Stimulated activated CD4-positive, alpha-beta T cell treated with anti-CD3 and anti-CD28 coated beads, Interleukin-2, amount 100 ng/mL, for 48 hours (primary cell): ENCODE measurements at places on chromosomes 6 and 20.

DNA sequence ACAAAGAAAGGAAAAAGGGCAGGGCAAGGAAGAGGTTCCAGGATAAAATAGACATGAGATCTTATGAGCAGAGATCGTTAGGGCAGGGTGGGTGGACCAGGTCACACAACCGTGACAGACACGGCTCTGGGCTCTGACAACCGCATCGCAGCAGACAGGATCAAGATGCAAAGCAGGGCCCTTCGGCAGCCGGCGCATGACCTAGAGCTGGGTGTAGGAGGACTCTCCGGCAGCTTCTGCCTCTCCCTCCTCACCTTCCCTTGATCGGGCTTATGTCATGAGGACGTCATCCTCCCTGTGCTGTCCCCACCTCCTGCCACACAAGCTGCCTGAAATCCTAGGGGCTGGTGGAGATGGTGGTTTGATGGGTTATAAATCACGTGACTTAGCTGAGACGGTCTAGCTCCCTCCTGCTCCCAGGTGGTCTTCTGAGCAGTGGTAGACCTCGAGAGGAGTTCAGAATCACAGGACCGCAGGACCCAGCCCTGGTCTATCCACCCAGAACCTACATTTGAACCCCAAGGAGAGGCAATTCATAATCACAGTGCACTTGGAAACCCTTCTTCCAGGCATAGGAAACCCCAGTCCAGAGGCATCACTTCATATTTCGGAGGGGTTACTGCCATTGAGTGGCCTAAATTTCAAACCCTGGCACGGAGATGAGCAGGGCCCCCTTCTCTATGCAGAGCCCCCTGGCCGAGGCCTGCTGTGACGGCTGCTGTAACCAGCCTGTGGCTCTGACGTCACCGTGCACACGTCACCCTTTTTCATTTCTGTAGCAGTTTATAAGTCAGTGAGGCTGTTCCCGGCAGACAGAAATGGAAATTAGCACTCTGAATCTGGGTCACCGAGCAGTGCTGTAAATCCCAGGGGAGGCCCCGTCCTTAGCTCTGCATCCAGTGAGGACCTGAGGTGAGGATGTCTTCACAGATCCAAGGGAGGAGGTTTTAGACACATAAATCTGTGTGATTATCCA lies 8.7 kb upstream of the CCR6 start:
- DNase-seq: peak; percentile 53

DNA sequence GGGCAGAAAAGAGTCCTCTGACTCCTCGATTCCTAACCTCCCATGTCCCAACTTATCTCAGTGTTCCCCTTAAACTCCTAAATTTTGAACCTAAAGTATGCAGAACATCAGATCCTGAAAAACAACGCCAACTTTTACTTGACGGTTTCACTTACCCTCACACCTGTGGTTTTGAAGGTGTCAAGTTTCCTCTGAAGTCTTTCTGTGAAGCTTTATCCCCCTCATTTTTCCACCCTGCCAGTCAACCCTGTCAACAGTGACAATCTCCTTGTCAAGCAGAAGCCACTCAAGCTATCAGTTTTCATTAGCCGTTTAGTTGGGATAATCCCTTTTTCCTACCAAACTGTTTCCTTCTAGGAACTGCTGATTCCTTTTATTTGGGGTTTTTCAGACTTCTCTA lies 245.4 kb upstream of the PREP start:
- DNase-seq: no peak

DNA sequence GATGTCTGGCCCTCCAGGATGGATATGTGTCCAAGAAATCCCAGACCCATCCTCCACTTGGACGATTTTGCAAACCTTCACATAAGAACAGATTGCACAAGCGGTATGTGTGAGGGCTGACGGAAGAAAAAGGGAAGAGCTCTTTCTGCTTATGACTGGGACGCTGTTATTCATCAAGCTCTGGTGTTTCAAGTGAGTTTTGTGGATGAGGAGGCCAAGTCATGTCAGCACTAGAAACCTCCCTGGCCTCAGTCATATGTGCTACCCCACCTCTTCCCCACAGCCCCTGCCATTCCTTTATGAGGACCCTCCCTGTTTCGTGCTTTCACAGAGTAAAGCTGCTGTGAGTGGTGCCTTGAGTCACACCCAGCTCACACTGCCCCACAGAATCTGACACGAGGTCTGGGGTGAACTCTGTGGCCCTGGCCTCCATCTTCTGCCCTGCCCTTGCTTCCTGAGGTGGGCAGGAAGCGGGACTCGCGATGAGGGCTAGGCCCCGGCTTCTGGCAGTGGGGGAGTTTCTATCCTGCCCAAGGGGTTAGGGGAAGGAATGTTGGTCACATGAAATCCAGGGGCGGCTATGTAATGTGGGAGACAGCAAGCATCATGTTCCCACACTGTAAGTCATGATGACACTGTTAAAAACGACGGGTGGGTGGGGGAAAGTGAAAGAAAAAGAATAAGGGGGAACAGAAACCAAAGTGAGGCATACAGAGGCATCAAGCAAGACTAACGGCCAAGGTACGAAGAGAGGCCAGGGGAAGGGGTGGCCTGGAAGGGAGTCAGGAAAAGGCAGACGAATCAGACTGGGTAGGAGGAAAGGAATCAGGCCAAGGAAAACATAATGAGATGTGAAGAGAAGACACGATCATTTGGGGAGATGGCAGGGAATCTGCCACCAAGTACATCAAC lies 78.1 kb downstream of the PRDM1 start:
- peak; percentile 54 for DNase-seq

- no peak for DNase-seq
Observed at GRCh38 chr20:45951925-45952834, 17.7 kb downstream of the PCIF1 start.

GRCh38 chr6:130409418-130410100 lies 43.7 kb downstream of the TMEM200A start:
- no peak for DNase-seq

DNA sequence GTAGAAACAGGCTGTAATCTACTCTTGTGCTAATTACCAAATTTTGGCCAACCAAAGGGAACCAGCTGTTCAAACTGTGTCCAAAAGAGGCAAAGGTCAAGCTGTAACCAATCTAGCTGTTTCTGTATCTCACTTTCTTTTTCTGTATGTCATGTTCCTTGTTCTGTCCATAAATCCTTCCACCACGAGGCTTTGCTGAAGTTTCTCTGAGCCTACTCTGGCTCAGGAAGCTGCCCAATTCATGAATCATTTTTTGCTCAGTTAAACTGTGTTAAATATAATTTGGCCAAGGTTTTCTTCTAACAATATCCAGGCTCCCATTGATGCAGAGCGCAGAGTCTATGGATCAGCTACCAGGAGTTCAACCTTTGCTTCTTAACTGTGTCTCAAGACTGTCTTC lies 272.8 kb downstream of the TRDN start:
- DNase-seq: no peak

DNA sequence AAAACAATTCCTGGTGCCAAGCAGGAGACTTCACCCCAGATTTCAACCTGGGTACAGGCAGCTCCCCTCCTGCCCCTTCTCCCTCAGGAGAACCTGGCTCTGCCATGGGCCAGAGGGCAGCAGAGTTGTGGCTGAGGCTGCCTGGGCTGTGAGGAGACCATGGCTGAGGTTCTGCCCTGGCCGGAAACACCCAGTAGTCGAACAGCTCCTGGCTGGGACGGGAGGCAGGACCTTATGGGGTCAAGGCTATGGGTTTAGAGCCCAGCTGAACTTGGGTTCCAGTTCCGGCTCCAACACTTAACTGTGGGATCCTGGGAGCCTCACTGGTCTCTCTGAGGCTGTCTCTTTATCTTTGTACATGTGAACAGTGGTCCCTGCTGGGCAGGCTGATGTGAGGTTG lies 8.5 kb downstream of the C6orf132 start:
- DNase-seq: no peak

- DNase-seq: no peak
Observed at GRCh38 chr6:3403238-3404173, 53.3 kb downstream of the SLC22A23 start.

DNA sequence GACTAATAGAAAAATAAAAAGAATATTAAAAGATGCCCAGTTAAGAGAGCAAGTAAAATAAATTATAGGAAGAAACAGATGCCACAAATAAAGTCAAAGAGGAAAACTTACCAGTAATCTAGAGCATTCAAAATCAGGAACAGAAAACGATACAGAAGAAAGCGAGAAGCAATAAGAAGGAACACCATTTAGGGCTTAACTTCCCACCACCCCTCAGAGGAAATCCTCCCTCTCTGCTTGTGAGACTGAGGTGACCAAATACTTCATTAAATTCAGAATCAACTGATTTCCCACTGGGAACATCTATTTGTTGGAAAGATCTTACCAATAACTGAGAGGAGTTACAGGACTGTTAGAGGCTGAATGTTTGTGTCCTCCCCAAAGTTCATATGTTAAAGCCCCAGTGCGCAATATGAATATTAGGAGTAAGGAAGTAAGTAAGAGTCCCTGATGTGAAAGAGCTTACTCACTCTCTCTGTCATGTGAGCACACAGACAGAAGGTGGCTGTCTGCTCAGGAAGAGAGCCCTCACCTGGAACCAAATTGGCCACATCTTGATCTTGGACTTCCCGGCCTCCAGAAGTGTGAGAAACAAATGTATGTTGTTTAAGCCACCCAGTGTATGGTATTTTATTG lies 19.5 kb downstream of the KATNA1 start:
- no peak for DNase-seq

GRCh38 chr6:112443179-112444065 lies 96.3 kb downstream of the RFPL4B start:
- DNase-seq: no peak

- DNase-seq: no peak
Observed at GRCh38 chr6:43703512-43704429, 16.2 kb upstream of the MRPS18A start.

DNA sequence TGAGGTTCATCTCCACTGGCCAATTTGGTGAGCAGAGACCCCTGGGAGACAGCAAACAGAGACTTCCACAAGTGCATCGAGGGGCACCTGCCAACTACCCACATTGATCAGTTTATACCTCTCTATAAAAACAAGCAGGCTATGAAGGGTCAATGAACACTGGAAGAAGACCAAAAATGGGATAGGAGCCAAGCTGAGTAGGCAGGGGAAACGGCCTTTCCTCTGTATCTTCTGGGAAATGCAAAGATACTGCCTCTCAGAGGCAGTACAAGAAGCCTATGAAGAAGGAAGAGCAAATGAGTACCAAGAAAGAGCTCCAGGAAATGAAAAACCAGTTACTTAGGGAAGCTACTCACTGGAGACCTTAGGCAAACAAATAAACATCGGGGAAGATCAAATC lies 247.7 kb downstream of the GMDS start:
- DNase-seq: no peak

- no peak for DNase-seq
Observed at GRCh38 chr6:25022140-25022553, 86.4 kb upstream of the RIPOR2 start.

DNA sequence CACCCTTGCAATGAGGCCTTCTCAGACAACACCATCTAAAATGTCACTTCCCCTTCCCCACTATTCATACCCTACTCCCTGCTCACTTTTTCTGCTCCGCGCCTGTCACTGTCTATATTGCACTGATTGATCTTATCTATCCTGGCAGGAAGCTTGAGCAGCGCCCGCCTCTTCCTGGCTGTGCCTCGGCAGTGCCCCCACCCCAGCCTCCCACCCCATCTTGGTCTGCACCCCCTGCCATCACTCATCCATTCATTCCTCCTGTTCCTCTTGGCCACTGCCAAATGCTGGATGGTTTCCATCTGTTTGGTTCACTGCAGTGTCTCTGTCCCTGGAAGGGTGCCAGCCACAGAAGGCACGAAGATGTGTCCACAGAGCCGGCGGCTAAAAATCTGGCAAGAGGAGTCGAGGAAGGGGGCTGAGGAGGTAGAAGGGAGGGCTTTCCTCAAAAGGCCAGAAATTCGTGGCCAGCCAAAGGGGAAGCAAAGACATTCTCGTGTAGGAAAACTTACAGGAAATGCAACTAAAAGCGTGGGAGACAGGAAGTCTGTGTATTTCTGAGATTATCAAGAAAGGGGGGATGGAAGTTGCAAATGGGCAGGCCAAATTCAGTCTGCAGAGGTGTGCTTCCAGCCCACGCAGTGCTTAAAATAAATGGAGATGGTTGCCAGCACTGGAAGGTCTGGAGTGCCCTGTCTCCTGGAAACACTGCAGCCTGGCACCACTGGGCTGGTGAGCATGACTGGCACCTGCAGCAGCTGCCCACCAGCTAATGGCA lies 27.6 kb downstream of the SYNJ2 start:
- DNase-seq: no peak

DNA sequence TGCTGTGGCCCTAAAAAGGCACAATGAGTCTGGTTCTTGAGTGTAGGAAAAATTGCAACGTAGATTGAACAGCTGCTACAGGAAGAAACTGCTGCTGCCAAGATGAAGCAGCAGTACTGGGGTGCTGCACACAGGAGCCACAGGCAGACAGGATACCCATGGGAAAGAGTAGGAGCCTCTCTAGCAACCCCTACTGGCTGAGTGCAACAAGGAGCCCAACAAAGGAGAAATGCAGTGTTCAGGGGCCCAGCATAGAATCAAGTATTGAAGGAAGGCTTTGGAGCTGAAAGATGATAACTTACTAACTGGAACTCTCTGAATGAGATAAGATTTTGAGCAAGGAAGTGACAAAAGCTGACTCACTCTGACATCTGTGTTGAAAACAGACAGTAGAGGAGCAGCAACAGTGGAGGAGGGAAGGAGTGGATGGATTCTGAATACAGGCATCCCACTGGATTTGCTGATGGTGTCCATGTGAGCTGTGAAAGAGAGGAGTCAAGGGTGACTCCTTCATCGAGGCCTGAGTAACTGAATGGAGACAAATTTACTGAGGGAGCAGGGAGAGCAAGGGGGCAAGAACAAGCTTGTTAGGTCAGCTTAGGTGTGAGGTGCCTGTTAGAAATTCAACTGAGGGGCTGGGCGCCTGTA lies 534.7 kb upstream of the JARID2 start:
- peak; percentile 62 for DNase-seq

DNA sequence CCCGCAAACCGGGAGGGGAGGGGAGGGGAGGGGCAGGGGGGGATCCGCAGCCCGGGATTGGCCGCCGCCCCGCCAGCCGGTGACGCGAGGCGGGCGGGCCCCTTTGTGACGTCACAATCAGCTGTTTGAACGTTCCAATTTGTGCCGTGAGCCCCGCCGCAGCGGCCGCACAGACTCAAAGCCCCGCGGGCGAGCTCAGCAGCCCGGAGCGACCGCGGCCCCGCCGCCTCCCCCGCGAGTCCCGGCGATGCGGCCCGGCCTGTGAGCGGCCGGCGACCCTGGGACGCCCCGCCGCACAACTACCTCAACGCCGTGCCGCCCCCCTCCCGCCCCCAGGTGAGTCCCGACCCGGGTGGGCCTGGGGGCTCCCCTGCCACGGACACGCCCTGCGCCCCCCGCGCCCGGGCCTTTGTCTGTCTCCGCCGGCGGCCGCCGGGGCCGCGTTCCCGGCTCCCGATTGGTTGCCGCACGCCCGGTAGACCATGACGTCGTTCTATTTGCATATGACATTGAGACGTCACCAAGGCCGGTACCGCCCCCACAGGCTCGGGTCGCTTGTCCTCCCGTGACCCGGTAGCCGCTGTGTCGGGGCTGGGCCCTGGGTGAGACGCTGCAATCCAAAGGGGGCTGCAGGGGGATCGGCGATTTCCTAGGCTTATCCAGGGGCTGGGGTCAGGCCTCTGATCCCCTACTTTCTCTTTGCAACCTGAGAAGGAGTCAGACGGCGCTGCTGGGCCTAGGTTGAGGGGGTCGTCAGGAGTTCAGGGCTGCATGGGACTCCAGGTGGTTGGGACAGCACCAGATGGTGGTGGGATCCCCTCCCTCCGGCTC lies at the start of gene TP53INP2:
TP53INP2 (plus strand) TSS at position 168 of the 831 bp plus-strand sequence. CDS start 4,396 bp downstream, outside the sequence.
- peak; percentile 65 for DNase-seq

GRCh38 chr20:12955611-12956010 lies 53.2 kb upstream of the SPTLC3 start:
- no peak for DNase-seq

GRCh38 chr6:37516076-37516919 lies 16.6 kb upstream of the CCDC167 start:
- peak; percentile 82 for DNase-seq

- no peak for DNase-seq
Observed at GRCh38 chr6:16236009-16236501, 2.3 kb upstream of the GMPR start.
